ENCODE measurements at places on chromosomes 7 and 10.
A peak's percentile ranks its signal among the peaks of the same experiment; 100 is the strongest.

GRCh38 chr10:70981171-70981836 is 92.9 kb upstream of the PCBD1 start:
- no peak for DNase-seq

GRCh38 chr10:1130995-1131790 is 75.0 kb downstream of the WDR37 start:
- DNase-seq = no peak

GRCh38 chr7:27104341-27105058 is 2.0 kb upstream of the HOXA2 start:
- no peak for DNase-seq

- peak; percentile 20 for DNase-seq
These were observed 4.5 kb downstream of the STAM start for GRCh38 chr10:17648243-17649035.

- DNase-seq = no peak
These were observed 4.1 kb downstream of the COL1A2 start for GRCh38 chr7:94398841-94399240.

GRCh38 chr10:13222566-13222965 is 11.6 kb downstream of the UCMA start:
- DNase-seq = no peak

GRCh38 chr10:5461914-5462840 is 37.2 kb downstream of the CALML5 start:
- DNase-seq = no peak

GRCh38 chr7:22728401-22729029 is 1.5 kb downstream of the IL6 start:
- DNase-seq = no peak

- DNase-seq = no peak
These were observed 87.2 kb downstream of the TWIST1 start for GRCh38 chr7:19030281-19030680.

GRCh38 chr10:129681856-129682255 is 214.8 kb downstream of the MGMT start:
- no peak for DNase-seq

GRCh38 chr10:18378766-18379165 is 238.5 kb downstream of the CACNB2 start:
- no peak for DNase-seq

- DNase-seq = no peak
These were observed 11.2 kb downstream of the NACAD start for GRCh38 chr7:45077579-45077978.

DNA sequence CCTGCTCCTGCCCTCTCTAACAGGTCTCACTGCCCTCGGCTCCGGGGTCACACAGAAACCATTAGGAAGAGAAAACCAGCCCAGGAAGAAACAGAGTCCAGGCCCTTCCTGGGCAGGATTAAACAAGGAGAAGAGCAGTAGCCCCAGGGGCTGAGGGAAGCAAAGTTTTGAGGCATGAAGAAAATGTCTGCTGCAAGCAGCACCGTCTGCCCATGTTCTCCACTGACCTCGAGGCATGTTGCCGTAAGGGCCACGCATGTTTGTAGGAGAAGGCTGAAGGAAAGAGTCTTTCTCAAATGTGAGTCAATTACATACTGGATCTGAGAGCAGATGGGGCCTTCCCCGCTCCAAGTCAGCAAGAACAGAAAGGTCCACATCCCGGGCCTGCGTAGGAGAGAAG is 4.2 kb downstream of the ZNF746 start:
- DNase-seq = no peak

DNA sequence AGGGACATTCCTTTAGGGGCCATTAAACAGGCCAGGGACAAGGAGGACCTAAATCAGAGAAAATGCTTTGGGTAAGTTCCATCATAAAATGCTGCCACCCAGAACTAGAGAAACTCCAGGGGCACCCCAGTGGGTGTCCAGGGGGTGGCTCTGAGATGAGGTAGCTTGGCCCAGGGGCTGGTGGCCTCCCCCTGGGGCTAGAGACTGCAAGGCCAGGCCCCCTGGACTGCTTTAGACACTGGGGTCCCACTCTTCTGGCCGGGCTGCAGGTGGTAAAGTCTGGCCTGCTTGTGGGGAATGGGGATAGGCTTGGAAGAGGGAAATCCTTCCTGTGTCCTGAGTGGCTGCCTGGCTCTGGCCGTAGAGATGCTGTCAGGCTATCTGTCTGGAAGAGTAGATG is 169.6 kb upstream of the PODXL start:
- no peak for DNase-seq

GRCh38 chr7:154640266-154640865 is 362.6 kb downstream of the PAXIP1 start:
- DNase-seq = no peak

DNA sequence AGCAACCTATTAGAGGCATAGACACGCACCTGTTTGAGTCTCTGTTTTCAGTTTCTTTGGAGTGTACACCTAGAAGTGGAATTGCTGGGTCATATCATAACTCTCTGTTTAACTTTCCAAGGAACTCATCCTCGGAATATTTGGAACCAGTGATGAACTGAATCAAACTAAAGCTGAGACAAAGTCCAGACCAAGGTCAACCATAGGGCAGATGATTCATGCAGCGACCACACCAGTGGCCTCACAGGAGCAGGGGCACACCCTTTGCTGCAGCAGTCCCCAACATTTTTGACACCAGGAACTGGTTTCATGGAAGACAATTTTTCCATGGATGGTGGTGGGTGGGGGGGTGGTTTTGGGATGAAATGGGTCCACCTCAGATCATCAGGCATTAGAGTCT is 4.9 kb upstream of the OPTN start:
- no peak for DNase-seq

DNA sequence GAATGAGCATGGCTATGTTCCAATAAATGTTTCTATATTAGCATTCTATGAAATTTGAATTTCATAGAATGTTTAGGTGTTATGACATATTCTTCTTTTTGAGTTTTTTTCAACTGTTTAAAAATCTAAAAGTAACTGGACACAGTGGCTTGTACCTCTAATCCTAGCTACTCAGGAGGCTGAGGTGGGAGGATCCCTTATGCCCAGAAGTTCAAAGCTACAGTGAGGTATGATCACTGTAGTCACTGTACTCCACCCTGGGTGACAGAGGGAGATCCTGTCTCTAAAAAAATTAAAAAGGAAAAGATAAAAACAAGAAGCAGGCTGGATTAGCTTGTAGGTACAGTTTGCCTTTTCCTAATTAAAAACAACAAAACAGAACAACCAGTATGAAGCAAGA is 95.1 kb downstream of the NRBF2 start:
- DNase-seq = no peak

- DNase-seq = no peak
These were observed 36.3 kb downstream of the SMNDC1 start for GRCh38 chr10:110268442-110268841.

DNA sequence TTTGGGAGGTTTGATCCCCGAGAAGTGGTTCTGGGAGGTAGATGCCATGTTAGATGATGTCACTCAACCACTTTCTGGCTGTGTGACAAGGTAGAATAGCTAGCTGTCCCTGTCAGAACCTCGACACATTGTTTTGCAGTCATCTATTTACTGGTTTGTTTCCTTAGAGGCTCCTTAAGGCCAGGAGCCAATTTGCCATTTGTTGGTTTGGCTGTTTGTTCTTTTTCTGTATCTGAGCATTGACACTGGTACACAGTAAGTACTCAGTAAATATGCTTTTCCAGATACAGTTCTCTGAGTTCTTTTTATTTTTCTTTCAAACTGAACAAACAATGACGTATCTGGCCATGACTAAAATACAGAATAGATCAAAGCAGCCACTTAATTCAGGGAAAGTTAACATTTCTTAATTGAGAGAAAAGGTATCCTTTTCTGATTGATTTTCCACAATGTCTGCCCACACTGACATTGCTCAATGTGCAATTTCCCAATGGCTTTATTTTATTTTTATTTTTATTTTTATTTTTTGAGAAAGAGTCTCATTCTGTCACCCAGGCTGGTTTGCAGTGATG is 121.6 kb downstream of the SPAG6 start:
- no peak for DNase-seq

GRCh38 chr7:116271963-116272886 is 61.9 kb downstream of the TES start:
- no peak for DNase-seq

DNA sequence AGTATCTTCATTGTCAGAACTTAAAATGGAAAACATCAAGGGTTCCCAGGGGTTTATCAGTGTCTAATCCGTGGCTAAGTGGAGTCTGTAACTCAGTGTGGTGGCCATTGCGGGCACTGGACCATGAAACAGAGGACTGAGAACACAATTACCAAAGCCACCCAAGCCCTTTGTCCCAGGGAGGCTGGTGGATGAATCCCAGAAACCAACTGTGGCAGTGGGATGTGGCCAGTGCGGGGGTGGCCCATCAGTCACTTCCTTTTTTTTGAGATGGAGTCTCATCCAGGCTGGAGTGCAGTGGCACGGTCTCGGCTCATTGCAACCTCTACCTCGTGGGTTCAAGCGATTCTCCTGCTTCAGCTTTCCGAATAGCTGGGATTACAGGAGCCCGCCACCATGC is 61.8 kb downstream of the TACC2 start:
- DNase-seq = no peak

GRCh38 chr10:127452568-127452967 is 96.5 kb upstream of the NPS start:
- DNase-seq = no peak

- no peak for DNase-seq
These were observed 63.5 kb downstream of the MINDY3 start for GRCh38 chr10:15796762-15797161.

GRCh38 chr7:34299066-34299465 is 359.0 kb upstream of the NPSR1 start:
- DNase-seq = no peak

- no peak for DNase-seq
These were observed 6.0 kb downstream of the CPXM2 start for GRCh38 chr10:123885406-123886170.

DNA sequence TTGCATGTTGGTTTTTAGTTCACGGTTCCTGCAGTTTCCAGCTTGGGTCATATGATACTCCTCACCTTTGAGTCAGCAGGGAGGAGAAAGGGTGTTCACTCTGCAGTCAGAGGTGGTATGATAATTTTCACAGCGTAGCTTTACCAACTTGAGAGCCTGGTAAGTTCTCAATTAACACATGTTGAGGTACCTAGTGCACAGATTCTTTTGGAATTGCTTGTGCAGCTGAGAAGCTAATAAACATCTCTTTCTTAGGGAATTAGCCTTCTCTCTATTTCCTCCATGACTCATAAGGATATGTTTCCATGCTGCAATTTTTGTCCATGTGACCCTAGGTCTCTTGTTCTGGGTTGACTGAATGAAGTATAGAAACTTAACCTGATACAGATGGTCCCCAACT is 166.6 kb downstream of the KIF20B start:
- no peak for DNase-seq

All from Peyer's patch (tissue), 4 donors.